Activated CD4-positive, alpha-beta T cell treated with anti-CD3 and anti-CD28 coated beads for 1 hour (primary cell): ENCODE measurements at places on chromosomes 6 and 20.

DNA sequence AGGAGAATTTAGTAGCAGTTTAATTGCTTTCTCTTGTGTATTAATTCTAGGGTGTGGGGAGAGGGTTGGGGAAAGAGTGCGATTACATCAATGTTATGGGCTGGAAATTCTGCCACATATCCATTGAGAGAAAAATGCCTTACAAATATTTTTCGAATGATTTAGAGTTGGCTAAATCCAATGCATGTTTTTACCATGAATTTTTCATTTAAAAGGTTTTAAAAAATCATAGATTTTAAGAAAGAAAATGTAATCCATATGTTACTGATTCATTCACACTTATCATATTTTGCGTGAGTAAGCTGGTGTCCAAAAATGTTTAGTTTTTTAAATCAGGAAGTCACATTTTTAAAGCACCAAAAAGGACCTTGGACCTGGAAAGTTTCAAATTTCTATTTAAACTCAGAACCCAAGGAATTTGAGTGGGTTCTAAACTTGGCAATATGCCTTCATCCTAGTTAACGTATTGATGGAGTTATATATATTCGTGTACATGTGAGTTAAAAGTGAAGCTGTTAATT, 627.4 kb upstream of the CITED2 start:
- no peak for DNase-seq

DNA sequence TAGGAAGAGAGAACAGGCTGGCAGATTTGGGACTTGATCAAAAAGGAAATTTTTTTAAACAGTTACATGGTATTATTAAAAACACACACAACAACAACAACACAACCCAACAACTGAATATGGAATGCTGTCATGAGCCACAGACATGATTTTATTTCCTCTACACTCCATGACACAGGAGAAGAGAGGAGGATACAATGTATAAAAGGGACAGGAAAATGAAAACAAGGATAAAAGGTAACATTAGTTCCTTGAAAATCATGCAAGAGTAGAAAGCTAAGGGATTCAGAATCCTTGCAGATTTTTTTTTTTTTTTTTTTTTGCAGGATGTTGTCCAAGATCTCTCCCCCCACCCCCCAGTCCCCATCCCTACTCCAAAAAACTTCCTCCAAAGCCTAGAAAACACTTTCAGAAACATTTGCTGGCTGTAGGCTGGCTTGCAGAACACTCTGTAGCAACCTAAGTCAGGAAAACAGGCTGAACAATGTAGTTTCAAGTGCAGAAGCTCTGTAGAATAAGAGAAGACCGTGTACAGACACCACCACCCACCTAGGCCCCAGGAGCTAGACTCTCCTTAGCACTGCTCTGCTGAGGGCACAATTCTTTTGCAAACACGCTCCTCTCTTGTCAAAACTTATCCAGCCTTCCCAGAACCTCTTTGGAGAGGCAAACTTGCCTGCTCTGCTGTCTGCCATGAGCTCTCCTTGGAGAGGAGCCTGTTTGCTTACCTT, 845 bp downstream of the ZMYND8 start:
- no peak for DNase-seq

DNA sequence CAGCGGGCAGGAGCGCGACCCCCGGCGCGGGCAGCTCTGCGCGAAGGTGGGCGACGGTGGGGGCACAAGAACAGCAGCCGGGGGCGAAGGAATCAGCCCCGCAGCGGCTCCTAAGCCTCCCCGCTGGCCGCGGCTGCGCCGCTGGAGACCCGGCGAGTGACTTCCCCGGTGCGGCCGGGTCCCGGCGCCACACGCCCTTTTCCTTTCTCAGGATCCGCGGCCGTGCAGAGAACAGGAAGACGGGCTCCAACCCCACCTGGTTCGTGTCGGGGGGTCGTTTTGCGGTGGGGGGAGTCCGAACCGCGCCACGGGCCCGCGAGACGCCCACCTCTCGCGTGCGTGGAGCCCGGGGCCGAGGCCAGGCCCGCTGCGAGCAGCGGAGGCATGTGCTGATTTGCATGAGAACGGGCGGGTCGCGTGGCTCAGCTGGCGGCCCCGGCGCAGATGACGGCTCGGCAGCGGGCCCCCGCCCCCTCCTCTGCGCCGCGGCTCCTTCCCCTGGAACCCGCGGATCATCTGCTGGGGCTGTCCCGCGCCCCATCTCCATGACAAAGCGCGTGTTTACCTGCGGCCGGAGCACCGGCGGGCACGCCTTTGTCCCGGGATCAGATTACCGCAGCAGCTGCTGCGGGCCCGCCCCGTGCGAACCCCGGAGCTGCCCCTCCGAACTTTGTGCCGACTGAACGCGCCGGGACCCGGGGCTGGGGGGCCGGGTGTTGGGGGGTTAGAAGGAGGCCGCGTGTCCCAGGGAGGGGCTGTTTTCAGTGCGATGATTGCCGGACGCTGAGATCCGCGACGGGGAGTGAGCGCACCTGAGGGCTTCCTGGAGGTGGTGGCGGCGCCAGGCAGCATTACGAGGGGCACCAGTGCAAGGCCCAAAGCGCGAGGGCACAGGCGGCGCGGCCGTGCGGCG, 4.9 kb upstream of the DLL1 start:
- no peak for DNase-seq

DNA sequence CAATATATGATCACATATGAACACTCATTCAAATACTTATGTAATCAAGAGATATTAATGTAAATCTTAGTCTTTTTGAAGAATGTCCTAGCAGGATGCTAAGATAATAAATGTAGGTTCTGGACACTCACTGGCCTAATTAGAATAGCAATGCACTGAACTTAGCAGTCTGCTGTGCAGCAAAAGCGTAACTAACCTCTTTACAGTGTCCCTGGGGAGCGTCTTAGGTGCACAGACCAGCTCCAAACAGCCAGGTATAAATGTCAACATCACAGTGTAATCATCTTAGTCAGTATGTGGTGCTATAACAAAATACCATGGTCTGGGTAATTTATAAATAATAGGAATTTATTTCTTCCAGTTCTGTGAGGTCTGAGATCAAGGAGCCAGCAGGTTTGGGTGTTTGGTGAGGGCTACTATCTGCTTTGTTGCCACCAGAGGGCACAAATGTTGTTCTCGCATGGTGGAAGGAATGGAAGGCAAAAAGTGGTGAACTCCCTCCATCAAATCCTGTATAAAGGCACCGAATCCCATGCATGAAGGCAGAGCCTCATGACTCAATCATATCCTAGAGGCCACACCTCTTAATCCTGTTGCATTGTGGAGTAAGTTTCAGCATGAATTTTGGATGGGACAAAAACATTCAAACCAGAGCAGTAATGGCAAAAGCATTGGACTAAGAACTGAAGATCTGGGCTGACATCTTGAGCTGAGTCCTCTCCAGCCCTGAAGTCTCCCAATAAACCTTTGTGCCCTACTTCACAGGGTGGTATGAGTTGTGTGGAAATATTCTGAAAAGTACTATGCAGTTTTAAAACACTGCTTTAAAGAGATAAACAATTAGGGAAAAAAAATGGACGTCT, 41.8 kb upstream of the FOXO3 start:
- no peak for DNase-seq

DNA sequence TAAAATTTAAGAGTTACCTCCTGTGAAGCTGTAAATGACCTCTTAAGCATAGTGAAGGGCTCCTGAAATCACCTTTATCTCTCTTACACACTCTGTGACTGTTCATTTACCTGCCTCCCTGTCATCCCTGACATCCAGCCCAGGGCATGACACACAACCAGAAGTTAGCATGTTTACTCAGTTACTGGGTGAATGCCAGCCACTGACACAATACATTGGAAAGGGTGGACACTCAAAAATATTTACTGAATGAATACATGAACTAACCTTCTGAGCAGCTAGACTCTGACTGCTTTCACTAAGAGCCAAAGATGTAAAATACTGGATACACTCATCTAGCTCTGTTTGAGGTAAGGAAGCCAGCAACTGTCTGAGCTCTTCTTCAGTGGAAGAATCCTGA, 25.3 kb downstream of the SERAC1 start:
- DNase-seq, result no peak

DNA sequence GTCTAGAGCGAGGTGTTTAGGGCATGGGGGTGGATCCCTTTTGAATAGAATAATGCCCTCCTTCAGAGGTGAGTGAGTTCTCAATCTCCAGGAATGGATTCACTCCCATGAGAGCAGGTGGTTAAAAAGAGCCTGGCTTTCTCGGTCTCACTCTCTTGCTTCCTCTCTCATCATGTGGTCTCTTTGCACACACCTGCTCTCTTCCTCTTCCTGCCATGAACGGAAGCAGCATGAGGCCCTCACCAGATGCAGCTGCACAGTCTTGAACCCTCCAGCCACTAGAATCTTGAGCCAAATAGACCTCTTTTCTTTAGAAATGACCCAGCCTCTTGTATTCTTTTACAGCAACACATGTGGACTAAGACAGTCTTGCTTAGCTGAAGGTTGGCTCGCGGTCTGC, 119.3 kb downstream of the BMP7 start:
- DNase-seq, result no peak

DNA sequence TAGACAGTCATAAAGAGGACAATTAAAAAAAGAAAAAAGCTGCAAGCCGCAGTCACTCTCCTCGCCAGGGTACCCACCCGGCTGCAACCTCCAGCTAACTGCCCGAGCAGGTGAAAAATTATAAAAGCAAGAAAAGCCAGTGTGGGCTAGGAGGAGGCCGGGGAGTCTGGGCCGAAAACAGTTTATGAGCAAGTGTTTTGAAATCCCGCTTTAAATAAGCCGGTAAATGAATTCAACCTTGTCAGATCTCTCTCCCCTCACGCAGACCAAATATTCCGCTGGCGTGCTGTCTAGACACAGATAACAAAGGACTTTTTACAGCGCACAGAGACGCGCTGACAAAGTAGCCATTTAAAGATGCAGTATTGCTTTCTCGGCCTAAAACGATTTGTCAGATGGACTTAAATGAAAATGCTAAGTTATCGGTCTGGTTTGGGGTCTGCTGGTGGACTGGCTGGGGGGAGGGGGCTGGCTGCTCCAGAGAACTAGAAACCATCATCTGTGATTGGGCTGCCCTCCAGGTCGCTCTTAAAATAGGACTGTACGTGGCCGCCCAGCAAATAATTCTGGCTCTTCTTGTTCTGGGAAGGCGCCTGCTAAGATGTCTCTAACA, 24.6 kb downstream of the PMEPA1 start:
- DNase-seq, result no peak

DNA sequence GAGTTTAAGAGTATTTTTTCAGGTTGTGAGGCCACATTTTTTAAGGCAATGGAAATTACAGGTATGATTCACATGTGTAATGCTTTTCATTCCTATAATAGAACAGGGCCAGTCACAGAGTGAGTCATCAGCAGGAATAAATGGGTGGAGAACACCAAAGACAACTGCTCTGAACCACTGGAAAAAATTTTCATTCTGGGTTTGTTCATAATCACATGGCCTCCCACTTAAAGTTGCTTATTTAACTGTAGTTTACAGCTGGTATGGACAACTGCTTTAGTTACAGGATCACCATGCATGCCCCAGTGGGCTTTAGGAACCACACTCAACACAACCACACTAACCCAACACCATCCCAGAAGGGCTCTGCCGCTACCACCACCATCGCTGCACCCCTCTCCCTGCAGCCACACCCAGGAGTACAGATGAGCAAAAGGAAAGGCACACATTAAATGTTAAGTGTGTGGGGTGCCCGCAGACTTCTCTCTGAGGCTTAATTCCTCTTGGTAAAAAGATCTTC, 107.0 kb upstream of the DST start:
- no peak for DNase-seq

- no peak for DNase-seq
These were observed 248.1 kb downstream of the CD109 start for GRCh38 chr6:73943930-73944652.
